ENCODE measurements at places on chromosomes 7 and 10.

DNA sequence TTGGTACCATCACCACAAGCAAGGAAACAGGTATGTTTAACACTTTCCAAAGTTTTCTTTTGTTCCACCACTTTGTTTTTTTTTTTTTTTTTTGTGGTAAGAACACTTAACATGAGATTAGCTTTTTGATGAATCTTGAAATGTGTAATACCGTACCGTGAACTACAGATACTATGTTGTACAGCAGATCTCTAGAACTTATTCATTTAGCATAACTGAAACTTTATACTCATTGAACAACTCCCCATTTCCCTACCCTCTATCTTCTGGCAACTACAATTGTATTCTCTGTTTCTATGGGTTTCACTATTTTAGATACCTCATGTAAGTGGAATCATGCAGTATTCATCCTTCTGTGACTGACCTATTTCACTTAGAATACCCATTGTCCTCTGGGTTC, 162.7 kb upstream of the ITGB1 start:
- DNase-seq: no peak

DNA sequence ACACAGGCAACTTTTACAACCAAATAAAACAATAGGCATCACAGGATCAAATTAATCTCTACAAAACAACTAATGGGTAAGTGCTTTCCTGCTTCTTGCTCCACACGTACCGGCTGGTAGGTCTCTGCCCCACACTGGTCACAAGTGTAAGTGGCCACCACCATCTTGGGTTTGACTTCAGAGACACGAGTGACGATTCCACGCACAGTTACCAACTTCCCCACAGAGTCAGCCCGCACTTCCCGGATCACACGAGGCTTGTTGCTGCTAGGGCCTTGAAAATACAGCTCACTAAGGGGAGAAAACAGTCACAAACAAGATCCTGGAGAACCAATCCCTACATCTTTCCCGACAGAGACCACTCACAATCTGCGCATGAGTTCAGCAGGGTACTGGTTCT, 2.3 kb downstream of the MCM7 start:
- no peak for DNase-seq

DNA sequence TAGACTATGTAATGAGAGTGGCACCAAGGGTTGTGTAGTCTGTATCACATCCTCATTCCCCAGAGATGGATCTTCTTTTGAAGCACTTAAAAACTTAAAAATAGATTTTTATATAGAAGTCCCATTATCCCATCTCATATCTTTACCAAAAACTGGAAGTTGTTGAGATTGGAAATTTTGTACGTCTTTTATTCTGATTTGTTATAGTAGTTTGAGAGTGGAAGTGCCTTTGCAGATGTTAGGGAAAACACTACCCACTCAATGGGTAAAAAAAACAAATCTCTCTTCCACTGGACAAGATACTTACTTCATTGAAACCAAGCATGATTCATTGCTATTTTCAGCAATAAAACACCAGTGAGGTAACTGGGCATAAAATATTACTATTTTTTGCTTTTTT, 184.4 kb downstream of the MACC1 start:
- DNase-seq: no peak

GRCh38 chr10:98169379-98169778, 34.9 kb downstream of the R3HCC1L start:
- no peak for DNase-seq

GRCh38 chr7:158428131-158428836, 159.3 kb downstream of the PTPRN2 start:
- DNase-seq: no peak
